ENCODE measurements at places on chromosomes 7 and 10.

- DNase-seq: no peak
These were observed 64.0 kb downstream of the TACR2 start for GRCh38 chr10:69352569-69353264.

GRCh38 chr7:82705517-82706260, 262.1 kb upstream of the CACNA2D1 start:
- no peak for DNase-seq

- no peak for DNase-seq
These were observed 18.0 kb downstream of the RHEB start for GRCh38 chr7:151501676-151502075.

- DNase-seq: no peak
These were observed 142.5 kb upstream of the TNS3 start for GRCh38 chr7:47724335-47724982.

- DNase-seq: no peak
These were observed 123.6 kb downstream of the CXCL12 start for GRCh38 chr10:44261296-44261695.

DNA sequence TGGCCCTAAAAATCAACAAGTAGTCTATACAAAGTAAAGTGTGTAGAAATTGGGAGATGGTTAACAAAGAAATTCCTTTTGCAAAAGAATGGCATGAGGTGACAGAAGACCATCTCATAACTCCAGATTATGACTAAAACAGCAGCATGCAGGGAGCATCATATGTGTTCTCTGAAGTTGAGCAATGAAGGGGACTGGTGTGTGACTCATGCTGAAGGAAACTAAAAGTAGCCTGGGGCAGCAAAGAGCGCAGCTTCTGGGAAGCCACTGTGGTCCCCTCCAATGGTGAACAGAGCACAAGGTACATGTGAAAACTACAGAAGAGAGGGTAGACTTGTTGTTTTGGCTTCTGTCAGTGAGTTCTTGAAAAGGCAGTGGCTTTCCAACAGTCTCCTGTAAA, 133.4 kb downstream of the MACC1 start:
- DNase-seq: no peak

- DNase-seq: no peak
These were observed 865 bp downstream of the ZNF438 start for GRCh38 chr10:31030800-31031199.

- no peak for DNase-seq
These were observed 440 bp upstream of the MINDY3 start for GRCh38 chr10:15860692-15861201.

- DNase-seq: no peak
These were observed 17.3 kb upstream of the FOXL3 start for GRCh38 chr7:272631-273030.

DNA sequence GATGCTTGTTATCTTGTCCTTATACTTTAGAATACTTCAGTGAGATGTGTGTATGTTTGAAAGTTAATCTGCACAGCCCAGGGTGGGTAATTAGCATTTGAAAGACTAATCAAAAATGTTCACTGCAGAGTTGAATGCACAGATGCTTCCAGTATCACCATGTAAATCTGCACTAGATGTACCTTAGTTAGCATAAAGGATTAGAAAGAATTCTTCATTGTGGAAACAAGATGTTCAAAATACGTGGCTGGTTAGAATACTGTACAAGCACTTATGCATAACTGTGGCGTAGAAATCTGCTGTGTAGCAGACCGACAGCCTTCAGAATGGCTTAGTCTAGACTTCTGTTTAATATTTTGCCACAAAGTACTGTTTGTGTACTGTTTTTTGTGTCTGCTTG, 2.2 kb upstream of the TMEM168 start:
- DNase-seq: no peak

GRCh38 chr7:155412416-155413253, 45.3 kb upstream of the EN2 start:
- no peak for DNase-seq

- no peak for DNase-seq
These were observed 8.9 kb downstream of the GFRA1 start for GRCh38 chr10:116263870-116264655.

DNA sequence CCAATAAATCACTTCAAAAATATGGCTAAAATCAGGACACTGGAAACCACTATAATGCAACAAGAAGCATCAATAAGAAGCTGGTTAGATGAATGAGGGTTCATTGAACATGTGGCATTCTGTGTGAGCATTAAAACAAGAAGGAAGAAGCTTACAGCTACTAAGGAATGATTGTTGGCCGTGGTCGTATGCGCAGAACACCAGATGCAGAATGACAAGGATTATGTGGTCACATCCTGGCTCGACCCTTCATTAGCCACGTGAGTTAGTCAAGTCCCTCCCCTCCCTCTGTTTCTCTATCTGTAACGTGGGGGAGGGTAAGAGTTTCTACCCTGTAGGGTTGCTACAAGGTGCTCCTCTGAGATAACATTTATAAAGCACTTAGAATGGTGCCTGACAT, 174.3 kb downstream of the ADAM12 start:
- no peak for DNase-seq

- DNase-seq: no peak
These were observed 37.7 kb upstream of the ITGB1 start for GRCh38 chr10:32995751-32996150.

- no peak for DNase-seq
These were observed 40.6 kb upstream of the SEPTIN7 start for GRCh38 chr7:35760143-35760745.

GRCh38 chr10:29730458-29730857, 95.7 kb upstream of the SVIL start:
- DNase-seq: no peak

DNA sequence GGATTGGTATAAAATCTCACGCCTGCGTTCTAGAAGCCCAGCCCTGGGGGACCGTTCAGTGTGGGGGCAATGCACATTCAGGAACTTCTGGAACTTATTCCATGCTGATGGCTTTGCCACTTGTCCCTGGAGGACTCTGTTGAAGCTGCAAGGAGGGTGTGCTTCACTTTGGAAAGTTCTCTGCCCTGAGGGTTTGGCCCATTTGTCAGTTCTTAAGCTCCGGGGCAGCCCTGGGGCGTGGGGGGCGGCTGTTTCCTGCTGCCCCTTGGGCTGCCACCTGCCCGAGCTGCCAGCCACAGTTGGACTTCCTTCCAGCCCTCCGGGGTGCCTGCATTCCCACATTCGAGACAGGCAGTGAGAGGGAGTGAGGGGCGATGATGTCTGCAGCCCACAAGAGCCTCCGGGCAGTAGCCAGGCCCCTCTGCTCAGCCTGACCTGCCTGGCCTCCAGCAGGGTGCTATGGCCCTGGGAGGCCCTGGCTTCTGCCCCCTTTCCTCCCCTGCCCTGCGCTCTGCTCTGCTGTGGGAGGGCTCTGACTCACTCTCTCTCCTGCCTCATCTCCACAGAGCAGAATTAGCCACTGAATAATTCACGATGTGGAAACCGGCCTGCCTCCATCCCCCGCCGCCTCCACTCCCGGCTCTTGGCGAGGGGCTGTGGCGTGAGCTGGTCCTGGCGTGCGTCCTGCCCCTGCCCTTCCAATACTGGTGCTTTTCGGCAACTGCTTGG, 1.9 kb downstream of the TTYH3 start:
- DNase-seq: peak; percentile 60

- DNase-seq: no peak
These were observed 31.7 kb downstream of the GRIFIN start for GRCh38 chr7:2444476-2444875.

DNA sequence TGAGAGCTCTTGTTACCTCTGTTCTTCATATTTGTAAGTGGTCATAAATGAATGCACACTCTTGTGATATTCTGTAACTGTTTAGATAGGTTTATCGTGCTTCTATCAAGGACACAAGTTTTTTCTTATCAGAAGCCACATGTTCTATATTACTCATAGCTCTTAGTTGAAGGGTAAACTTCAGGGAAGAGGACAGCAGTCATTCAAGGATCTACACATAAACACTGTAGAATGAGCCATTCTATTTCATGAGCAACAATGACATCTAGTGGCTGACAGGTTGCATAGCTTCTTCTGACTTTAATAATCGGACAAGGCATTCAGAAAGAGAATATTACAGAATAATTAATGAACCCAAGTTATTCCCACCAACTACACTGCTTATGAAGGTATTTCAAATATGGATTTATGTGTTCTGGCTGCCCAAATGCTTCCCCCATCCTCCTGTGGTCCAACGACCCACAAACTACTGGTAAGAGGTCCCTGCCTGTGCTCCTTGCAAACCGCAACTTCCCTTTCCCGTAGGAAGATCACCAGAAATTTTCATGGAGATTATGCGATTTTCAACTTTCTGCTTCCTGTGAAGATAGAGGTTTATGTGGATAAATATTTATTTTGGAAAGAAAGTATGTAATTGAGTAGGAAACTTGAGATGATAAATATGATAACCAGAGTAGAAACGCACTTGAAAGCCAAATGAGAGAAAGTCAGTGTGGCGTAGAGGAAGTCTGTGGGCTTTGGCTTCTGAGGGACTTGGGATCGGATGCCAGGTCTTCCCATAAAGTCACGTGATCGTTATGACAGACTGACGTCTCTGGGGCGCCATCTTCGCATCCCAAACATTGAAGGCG, 16.8 kb upstream of the ABCB5 start:
- DNase-seq: no peak

DNA sequence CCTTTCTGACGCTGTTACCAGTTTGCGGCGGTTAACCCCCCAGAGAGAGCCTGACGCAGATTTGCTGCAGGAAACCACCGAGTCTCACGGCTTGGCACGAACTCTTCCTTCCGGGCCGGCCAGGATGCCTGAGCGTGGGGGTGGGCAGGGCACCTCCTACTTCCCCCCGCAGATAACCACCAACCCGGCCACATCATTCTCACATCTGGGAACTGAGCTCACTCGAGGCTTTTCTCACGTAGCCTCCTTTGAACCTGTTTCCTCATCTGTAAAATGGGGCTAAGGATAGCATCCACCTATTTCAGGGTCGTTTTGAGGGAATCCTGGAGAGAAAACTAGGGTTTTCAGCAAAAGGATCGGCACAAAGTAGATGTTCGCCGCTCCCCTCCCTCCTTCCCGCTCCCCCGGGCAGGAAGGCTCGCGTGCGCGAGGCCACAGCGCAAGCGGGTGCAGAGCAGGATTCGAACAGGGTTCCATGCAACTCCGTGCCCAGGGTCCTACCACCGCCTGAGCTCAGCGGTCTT, 23.6 kb downstream of the DDIT4 start:
- DNase-seq: peak; percentile 70

- no peak for DNase-seq
These were observed 671 bp upstream of the PAPSS2 start for GRCh38 chr10:87658858-87659555.

- no peak for DNase-seq
These were observed 69.4 kb downstream of the ARMH3 start for GRCh38 chr10:101986624-101986971.
